Suppressor macrophage treated with lipopolysaccharide for 4 hours (primary cell): ENCODE measurements at places on chromosomes 7 and 10.

DNA sequence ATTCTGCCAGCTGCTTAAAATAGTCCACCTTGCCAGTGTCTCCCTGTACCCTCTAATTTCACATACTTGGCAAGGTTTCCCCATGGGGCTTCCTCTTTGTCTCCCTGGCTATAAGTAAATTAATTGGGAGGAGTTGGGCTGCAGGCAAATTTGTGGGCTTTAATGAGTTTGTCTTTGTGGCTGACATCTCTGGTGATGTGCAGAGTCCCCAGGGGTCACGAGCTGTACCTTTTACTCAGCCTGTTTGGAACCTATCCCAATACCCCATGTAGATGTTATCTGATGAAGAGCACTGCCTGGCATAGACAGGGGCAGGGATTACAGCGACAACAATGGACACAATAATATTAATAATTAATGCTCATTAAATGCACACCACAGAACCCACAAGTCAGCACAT is 132.5 kb downstream of the SLIT1 start:
- DNase-seq, result no peak

- no peak for DNase-seq
Observed at GRCh38 chr7:26444555-26444954, 152.9 kb downstream of the SNX10 start.

GRCh38 chr10:10165415-10165814 is 852.3 kb upstream of the CELF2 start:
- DNase-seq, result no peak

DNA sequence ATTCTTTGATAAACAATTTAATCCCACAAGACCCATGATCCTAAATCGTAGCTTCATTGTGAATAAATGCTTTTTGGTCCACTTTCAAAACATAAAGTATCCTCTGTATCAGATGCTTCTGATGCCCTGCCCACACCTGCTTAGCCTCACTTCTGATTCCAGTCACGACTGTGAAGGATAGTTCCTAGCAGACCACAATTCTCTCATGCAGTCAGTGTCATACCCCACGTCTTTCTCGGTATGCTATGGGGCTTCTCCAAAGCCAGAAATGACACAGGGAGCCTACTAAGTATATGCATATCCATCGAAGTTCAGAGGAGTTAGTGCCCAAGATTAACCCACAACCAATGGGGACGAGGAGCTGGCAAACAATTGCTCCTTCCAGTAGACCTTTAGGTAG is 27.6 kb upstream of the CTNNA3 start:
- DNase-seq, result no peak

GRCh38 chr10:82564353-82565196 is 689.6 kb downstream of the NRG3 start:
- no peak for DNase-seq

DNA sequence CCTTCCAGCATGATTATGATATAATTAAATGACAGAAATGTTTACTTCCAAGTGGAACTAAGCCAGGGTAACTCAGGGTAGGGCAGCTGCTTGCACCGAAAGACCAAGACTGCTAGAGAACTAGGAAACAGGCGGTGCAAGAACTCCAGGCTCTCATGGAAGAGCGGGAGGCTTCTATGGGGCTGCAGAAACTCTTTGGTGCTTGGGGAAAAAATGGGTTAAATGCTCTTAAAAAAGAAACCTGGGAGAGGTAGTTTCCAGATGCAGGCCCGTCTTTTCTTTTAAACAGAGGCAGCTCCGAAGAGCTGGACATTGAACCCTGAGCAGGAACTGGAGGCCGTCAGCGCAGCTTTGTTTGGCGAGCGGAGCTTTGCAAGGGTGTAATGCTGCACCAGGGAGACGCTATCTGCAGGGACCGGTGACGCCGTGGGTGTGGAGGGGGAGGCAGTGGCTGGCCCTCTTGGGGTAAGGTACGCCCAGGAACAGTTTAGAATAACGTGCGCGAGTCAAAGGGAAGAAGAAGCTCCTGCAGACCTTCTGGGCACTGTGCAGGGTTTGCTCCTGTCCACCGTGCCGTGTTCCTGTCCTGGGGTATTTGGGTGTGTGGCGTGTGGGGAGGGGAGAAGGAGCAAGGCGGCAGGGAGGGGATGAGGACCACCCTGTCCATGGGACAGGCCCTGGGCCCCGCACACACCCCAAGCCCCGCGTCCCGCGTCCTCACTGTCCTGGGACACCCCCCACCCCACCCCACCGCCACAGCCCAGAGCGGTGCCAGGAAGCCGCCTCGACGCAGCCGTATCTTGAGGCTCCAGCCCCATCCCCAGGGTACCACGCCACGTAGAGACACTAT is 59.0 kb downstream of the EGFR start:
- DNase-seq, result no peak

DNA sequence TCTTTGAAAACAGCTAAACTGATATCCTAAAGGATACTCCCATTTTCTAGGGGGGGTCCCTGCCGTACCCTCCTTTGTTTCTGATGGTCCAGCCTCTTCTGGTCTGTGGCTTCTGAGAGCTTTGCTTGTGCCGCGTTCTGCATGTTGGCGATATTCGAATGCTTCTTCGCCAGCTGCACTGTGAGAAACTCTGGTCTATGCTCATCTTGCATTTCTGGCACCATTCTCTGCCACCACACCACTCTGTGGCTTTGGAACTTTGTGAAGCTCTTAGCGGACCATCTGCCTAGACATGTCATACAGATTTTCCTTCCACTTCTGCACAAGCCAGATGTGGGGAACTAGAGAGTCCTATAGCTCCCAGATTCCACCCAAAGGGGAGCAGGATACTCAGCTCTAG is 197.2 kb downstream of the REEP3 start:
- DNase-seq, result no peak

GRCh38 chr7:64618785-64619456 is 47.0 kb upstream of the ZNF107 start:
- DNase-seq, result peak; percentile 68

GRCh38 chr10:26372513-26373354 is 65.4 kb upstream of the APBB1IP start:
- no peak for DNase-seq

- no peak for DNase-seq
Observed at GRCh38 chr7:29467193-29467926, 96.3 kb upstream of the PRR15 start.

- DNase-seq, result no peak
Observed at GRCh38 chr10:98608411-98608810, 161.7 kb upstream of the HPS1 start.

DNA sequence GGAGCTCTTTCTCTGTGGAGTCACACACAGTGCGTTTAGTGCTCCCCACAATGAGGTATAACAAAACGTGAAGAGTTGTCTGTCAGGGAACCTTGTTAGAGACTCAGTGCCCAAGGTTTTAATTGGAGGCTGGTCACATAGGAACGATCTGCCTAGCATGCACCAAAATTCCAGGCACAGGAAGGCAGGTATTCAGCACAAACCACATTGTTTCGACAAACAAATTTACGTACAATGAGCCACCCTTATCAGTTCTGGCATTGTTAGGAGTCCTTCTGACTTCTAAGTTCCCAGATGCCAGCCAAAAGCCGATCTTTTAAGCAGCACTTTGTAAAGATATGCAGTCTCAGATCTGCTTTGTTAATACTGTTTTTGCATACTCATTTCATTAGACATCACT is 414.2 kb upstream of the MTPN start:
- DNase-seq, result no peak

DNA sequence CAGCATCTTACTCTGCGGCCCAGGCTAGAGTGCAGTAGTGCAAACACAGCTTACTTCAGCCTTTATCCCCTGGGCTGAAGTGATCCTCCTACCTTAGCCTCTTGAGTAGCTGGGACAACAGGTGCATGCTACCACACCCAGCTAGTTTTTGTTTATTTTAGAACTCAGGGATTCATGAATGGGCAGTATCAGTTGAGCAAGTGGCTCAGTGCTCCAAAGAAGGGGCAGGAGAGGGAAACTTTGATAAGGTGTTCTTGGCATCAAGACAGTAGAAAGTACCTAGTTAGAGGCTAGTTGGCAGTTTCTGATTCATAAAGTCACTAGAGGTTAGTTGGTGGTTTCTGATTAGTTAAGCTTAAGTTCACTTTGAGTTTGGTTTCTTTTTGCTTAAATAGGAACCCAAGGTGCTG is 18.4 kb downstream of the TRIM24 start:
- no peak for DNase-seq

GRCh38 chr10:49109669-49110340 is 5.5 kb downstream of the VSTM4 start:
- no peak for DNase-seq

- DNase-seq, result no peak
Observed at GRCh38 chr10:60648761-60649160, 129.5 kb upstream of the CDK1 start.

DNA sequence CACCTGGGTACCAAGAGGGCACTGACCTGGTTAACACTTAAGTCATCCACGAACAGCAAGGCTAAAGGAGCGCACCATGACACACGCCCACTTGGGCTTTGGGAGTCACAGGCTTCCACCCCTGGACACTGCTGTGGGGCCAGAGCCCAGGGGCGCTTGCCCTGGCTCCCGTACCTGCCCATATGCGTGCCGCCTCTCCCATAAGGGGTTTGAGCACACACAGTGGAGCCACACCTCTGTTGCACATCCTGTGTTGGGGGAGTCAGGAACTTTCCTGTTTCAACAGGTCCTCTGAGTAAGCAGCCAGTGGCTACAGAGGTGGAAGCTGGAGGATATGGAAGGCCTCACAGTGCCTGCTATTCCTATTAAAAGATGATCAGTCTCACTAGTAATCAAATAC is 152.0 kb downstream of the REEP3 start:
- no peak for DNase-seq

- no peak for DNase-seq
Observed at GRCh38 chr7:99938296-99938695, 8.9 kb upstream of the GJC3 start.

DNA sequence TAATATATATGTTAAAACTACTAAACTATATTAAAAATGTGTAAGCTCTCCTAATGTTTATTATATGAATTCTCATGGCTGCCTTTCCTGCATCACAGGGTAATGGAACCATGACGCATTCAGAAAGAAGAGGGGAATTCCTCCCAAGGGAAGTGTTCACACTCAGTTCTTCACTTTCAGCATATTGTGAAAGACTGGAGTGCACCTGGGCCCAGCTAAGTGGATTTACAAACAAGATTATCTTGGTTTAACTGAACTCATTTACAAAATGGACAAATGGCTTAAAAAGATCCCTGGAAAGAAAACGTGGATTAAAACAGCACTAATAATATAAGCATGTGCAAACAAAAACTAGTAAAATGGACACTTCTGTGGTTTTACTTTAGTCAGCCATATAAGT is 149.8 kb downstream of the DOCK4 start:
- DNase-seq, result peak; percentile 90

- no peak for DNase-seq
Observed at GRCh38 chr10:3909339-3909738, 124.3 kb upstream of the KLF6 start.

DNA sequence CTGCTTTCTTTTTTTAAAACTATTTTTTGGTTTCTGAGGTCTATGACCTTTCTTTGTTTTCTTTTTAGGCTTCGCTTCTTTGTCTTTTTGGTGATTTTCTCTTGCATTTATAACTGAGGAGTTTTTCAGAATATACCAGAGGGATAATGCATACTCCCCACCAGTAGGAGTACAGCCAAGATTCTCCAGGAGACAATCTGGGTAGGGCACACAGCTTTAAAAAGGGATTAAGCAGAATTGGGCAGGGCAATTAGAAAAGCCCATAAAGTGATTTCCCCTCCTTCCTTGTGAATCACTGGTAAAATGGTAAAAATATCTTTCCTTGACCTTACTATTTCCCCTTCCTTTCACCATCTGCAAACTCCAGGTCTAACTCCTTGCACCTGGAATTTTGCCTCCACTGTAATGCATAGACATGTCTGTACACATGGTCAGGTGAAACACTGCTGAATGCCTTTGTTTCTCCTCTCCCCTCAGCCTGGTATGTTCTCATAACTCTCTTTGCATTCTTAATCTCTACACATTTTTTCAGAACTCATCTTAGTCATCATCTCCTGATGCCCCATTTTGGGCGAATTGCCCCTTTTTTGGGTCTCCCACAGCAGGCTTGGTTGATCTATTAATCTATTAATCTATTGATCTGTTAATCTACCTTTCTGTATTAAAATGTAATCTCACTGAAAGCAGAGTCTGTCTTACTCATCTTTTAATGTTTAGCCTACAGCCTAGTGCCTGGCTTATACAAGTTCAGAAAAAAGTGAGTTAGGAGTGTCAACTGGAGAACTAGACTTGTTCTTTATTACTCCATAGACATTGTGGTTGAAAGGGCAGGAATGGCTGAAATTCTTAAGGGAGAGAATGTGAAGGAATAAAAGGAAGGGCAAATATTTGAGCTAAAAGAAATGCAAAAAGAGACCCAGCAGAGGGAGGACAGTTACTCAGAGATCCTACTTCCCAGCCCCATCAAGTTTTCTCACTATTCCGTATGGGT is 64.6 kb downstream of the MDFIC start:
- no peak for DNase-seq

DNA sequence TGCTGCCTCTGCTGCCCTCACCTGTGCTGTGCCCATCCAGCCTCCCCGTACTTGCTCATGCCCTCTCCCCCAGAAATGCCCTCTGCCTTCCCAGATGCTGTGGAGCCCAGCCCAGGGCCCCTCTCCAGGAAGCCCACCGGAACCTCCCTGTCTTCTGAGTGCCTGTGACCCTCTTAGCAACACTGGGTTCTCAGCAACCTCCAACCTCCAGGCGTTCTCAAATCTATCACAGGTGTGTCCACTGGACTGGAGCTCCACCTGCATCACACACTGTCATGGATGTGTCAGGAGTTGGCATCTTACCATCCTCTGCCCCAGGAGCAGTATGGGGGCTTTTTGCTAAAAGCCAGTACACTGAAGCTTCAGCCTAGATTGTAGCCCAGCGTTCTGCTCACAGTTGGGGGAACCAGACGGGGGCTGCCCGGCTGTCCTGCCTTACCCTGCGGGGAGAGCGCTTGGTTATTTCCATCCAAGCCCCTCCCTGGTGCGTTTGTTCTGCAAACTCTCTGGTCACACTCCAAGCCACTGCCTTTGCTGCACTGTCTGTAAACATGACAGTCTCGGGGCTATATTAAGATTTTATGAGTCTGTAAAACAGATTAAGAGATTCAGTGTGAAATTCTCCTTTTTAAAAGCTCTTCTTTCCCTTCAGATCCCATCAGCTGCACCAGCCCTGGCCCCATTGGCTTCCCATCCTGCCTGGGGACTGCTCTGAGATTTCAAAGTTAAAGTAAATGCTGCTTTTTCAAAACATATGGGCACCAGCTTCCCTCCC is 71.3 kb upstream of the CPXM2 start:
- DNase-seq, result no peak

DNA sequence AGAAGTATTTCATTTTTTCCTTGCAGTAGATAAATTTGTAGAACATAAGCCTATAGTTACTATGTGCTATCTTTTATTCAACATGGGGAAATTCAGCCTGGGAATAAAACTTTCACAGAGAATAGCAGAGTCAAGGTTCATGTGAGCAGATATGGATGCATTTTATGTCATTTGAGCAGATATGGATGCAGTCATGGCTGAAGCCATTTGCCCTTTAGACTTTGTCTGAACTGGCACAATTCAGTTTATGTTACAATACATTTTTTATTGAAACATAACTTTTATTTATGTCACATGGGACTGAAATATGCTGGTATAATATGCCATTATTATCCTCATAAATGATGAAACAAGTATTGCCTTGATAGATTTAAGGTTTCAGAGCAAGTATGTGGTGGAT is 231.1 kb downstream of the CACNA2D1 start:
- DNase-seq, result no peak
